Stimulated activated CD4-positive, alpha-beta T cell treated with anti-CD3 and anti-CD28 coated beads, Interleukin-12 subunit alpha, Interleukin-12 subunit beta, amount 100 ng/mL, for 48 hours (primary cell): ENCODE measurements at places on chromosomes 7 and 10.

DNA sequence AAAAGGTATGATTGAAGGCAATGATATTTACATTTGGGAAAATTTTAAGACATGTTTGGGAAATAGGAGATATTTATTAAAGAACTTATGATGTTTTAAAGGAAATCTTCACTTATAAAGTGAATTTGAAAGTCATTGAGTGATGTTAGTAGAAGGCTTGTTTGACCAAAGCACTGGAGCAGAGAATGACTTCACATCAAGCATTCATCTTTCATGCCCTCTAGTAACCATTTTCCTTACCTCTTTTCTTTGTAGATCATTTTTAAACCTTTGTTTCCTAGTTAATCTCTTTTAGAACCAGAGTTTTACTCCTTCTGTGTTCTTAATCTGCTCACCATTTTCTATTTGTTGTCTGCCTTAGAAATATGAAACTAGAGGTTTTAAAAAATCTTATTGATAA lies 111.3 kb upstream of the FOXP2 start:
- no peak for DNase-seq

DNA sequence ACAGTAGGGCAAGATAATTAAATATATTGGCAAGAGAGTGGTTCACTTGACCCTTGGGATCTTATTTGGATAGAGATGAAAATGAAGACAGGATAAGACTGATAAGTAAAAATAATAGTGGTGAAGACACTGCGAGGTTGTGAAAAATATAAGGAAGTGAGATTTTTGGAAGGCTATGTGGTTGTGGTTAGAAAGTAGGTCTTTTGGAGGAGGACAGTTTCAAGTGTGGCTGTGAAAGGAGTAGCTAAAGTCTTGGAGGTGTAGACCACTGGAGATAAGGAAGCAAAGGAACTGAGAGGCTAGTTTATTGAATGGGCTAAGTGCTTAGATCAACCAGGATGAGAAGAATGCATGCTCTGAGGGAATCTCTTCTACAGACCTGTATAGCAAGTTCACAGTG lies 11.2 kb downstream of the MIOS start:
- DNase-seq = no peak

DNA sequence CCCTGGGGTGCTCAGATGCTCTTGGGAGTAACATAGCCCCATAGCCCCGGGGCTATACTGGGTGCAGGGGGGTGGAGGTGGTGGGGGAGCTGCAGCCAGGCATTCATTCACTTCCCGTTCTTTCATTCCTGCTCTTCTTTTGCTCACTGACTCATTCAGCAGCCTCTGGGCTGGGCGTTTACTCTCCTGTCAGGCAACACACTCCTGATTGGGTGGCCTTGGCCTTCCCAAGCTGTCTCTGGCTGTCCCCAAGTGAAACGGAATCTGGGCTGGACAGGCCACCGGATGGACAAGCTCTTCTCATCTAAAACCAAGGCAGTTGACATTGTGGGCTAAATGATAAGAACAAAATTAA lies 34.6 kb downstream of the CHST3 start:
- DNase-seq = no peak

- DNase-seq = no peak
Observed at GRCh38 chr7:42494736-42495135, 257.7 kb upstream of the GLI3 start.

GRCh38 chr10:124262234-124262865 lies 156.4 kb downstream of the OAT start:
- DNase-seq = no peak
